ENCODE measurements at places on chromosomes 3 and 15.

GRCh38 chr15:91759560-91759959 is 93.9 kb upstream of the SLCO3A1 start:
- DNase-seq: no peak

- DNase-seq: no peak
Measured at GRCh38 chr3:137294139-137294538, 336.4 kb downstream of the IL20RB start.

DNA sequence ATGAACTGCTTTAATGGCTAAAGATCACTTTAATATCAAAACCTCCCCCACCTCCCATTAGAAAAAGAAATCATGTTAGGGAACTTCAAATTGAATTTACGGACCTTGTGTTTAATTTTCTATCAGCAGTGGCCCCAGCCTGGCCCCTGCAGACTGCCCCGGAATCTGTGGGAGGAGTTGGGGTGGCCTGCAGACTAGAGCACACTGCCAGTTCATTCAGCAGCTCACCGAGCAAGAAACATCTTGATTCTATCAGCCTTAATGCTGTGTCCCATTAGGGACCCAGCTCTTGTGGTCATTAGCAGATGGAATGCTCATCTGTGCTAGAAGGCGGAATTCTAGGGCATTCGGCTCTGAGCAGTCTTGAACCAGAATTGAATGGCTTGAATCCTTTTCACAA is 54.2 kb downstream of the FLNB start:
- no peak for DNase-seq

DNA sequence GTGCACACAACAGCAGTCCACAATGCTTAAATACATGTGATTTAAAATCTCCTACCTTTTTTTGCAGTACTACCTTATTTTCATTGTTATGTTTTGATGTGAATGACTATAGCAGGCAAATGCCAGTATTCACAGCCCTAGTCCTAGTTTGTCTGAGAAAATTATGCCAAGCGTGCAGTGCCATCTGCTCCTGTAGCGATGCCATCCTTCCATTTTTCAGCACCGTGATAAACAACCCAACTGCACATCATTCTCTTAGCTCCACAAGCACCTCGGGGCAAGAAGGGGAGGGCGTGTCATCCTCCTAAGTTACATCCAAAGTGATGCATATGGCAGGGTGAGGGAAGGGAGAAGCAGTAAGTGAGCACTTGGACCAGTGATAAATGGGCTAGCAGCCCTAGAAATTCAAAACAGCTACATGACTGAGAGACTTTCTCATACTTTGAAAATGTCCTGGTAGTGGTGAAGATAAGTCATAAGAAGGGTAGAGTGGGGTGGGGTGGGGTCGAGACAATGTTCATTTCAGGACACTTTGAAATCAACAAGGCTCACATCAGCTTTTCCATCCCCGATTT is 198.8 kb downstream of the LSAMP start:
- no peak for DNase-seq

- DNase-seq: no peak
Measured at GRCh38 chr3:182392182-182392937, 400.9 kb upstream of the ATP11B start.

GRCh38 chr3:99952306-99952705 is 134.6 kb downstream of the CMSS1 start:
- DNase-seq: no peak

All from gastrocnemius medialis (tissue), 4 donors.